ENCODE measurements at places on chromosomes 11 and 22. TPM values are rescaled to one million over a fixed set of nuclear protein-coding genes. Genes with fewer than 3 reads are reported as not detected.

The TRIM66 gene
- polyA plus RNA-seq = 14.8 TPM

The RIC3 gene
- polyA plus RNA-seq = 21.0 TPM

The APOL1 gene
- 11.7 TPM for polyA plus RNA-seq

The BDNF gene
- polyA plus RNA-seq = 1.5 TPM

The MS4A2 gene
- polyA plus RNA-seq = 0.07 TPM

The SLC22A8 gene
- 51.0 TPM for polyA plus RNA-seq

The TXNRD2 gene
- 27.7 TPM for polyA plus RNA-seq

The CHST1 gene
- 11.1 TPM for polyA plus RNA-seq

The OPCML gene
- 13.9 TPM for polyA plus RNA-seq

The CCDC15 gene
- polyA plus RNA-seq = 5.6 TPM

The SSH3 gene
- polyA plus RNA-seq = 22.8 TPM

The OR6A2 gene
- 0.07 TPM for polyA plus RNA-seq

The SCGB1C1 gene
- 1.1 TPM for polyA plus RNA-seq

DNA sequence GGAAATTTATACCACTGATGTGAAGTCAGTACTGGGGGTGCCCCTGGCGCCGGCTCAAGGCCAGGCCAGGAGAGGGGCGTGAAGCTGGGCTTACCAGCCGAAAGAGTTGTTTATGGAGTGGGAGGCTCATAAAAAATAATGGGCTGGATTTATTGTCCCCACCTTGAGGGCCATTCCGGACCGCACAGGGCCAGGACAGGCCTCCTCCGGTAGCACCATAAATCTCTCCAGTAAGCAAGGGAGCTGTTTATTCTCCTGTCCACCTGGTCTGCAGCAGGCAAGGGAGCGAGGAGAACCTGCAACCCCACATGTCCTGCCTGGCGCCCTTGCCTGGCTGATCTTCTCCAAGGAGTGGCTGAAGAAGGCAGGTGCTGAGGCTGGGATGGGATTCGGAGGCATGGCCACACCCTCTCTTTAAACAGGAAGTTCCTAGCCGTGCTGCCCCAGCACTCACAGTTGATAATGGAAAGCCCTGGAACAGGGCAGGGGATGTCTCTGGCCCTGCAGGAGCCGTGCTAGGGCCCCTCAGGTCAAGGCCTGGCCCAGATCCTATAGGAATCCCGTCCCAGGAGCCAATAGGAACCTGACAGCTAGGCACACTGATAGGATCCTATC lies 65.1 kb downstream of the SCUBE1 start:
- DNase-seq = no peak

DNA sequence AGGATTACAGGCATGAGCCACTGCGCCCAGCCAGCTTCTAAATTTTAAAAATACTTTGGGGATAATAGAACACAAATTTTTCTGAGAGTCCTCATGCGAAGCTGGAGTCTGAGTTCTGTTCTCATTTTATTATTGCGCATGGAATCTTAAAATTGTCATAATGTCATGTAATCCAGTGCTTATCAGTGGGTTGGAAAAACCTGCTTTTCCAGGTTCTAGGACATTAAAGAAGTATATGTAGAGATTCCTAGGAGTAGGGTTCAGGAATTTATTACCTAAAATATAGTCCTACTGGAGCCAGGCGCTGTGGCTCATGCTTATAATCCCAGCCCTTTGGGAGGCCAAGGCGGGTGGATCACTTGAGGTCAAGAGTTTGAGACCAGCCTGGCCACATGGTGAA lies 4.6 kb upstream of the E2F8 start:
- no peak for DNase-seq

- DNase-seq = no peak
Observed at GRCh38 chr22:20865875-20866445, 7.2 kb downstream of the SNAP29 start.

GRCh38 chr11:64654958-64655541 lies 64.0 kb downstream of the SLC22A12 start:
- DNase-seq = no peak

GRCh38 chr11:3837793-3838192 lies 3.0 kb downstream of the RHOG start:
- DNase-seq = no peak

- DNase-seq = no peak
Observed at GRCh38 chr11:65116370-65117205, 913 bp downstream of the ZNHIT2 start.

- DNase-seq = no peak
Observed at GRCh38 chr11:26112264-26112663, 219.7 kb upstream of the ANO3 start.

GRCh38 chr11:11841116-11841722 lies 553 bp upstream of the USP47 start:
- DNase-seq = peak; percentile 48

- DNase-seq = no peak
Observed at GRCh38 chr11:66555416-66555815, 8.7 kb downstream of the ACTN3 start.

GRCh38 chr11:19777039-19777376 lies 64.4 kb downstream of the NAV2 start:
- no peak for DNase-seq

GRCh38 chr22:19424186-19424500 lies 7.4 kb downstream of the HIRA start:
- no peak for DNase-seq

DNA sequence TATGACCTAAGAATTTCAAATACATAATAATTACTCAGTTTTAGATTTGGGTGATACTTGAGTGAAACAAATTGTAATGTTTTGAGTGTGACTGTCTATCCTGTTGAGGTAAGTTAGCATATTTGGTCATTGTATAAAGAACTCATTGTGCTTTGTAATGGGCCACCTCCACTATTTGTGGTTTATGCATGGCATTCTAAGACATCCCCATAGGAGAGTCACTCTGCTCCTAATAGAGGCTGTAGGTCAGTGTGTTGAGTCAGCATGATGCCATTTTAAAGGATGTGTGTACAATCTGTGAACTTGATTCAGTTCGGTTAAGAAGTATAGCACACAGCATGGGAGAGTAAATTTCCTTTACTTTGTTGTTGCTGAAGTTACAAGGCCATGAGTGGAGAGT lies 1112.4 kb downstream of the JRKL start:
- no peak for DNase-seq

DNA sequence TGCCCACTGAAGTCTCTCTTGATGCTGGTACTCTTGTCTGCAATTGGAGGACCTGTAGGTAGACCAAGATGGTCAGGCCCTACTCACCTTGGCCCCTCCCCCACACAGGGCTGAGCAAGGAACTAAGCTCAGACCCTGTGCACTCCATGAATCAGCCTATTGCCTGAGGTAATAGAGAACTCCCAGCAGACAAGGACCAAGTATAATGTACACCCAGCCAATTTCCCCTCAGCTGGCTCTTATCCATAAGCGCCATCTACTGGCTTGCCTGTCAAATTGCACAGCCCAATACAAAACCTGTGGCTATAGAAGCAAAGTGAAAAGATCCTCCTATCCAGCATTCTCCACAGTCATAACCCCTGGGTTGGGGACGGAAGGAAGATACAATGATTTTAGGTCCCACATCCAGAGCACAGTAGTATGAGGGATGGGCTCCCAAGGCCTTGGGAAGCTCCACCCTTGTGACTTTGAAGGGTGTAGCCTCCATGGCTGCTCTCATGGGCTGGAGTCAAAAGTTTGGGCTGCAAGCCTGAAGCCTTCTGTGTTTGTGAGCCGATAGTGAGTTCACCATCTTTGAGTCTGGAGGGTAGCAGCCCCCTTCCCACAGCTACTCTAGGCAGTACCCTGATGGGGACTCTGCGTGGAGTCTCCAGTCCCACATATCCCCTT lies 56.0 kb downstream of the GLYATL2 start:
- peak; percentile 42 for DNase-seq

DNA sequence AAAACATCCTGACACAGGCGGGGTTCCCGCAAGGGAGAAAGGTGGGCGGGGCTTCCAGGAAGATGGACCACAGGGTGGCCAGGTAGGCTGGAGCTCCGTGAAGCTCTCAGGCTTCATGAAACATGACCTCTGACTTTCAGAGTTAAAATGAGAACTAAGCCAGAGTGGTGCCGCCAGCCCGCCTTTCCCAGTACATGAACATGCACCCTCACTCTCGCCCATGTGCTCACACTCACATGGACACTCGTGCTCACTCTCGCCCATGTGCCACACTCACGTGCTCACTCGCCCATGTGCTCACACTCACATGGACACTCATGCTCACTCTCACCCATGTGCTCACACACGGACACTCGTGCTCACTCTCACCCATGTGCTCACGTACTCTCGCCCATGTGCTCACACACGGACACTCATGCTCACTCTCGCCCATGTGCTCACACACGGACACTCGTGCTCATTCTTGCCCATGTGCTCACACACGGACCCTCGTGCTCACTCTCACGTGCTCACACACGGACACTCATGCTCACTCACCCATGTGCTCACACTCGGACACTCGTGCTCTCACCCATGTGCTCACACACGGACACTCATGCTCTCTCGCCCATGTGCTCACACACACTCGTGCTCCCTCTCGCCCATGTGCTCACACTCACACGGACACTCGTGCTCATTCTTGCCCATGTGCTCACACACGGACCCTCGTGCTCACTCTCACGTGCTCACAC lies 10.0 kb downstream of the RNH1 start:
- no peak for DNase-seq

GRCh38 chr22:38164551-38164918 lies 17.1 kb downstream of the PLA2G6 start:
- no peak for DNase-seq

GRCh38 chr11:96284917-96285316 lies 58.1 kb downstream of the MAML2 start:
- no peak for DNase-seq

DNA sequence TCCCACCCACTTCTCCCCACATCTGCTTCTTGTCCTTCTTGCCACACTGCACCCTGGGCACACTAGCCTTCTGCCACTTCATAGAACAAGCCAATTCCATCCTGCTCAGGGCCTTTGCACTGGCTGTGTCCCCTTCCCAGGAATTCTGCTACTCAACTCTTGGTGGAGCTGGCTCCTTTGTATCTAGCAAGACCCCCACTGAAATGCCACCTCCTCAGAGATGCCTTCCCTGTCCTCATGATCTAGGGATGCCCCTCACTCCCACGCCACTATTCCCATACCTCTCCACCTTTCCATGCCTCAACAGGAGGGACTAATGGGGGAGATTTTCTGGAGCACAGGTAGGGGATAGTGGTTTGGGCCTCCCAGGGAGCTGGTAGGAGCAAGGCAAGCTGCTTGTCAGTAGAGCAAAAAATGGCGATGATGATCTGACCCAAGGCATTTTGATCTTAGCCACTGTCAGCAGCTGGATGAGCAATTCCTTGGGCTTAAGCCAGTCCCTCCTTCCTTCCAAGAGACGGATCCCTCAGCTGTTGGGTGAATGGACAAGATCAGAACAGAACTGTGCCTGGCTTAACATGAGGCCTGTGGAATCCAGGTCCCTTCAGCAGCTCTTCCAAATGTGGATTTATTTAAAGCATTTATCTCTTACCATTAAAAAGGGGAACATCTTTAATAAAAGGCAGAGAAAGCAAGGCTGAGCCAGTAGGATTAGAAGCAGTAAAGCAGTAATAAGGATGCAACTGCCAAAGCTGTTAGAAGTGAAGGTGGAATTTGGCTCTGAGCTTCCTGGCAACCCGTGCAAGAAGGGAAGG lies 4.0 kb upstream of the PRDM11 start:
- no peak for DNase-seq

GRCh38 chr22:45526768-45527360 lies 24.2 kb downstream of the FBLN1 start:
- no peak for DNase-seq

GRCh38 chr11:104061853-104062521 lies 25.5 kb downstream of the DDI1 start:
- DNase-seq = no peak

Data from left kidney (tissue), 8 donors.